ENCODE measurements at places on chromosomes 7 and 10. TPM values are rescaled to one million over a fixed set of nuclear protein-coding genes. Genes with fewer than 3 reads are reported as not detected.

DNA sequence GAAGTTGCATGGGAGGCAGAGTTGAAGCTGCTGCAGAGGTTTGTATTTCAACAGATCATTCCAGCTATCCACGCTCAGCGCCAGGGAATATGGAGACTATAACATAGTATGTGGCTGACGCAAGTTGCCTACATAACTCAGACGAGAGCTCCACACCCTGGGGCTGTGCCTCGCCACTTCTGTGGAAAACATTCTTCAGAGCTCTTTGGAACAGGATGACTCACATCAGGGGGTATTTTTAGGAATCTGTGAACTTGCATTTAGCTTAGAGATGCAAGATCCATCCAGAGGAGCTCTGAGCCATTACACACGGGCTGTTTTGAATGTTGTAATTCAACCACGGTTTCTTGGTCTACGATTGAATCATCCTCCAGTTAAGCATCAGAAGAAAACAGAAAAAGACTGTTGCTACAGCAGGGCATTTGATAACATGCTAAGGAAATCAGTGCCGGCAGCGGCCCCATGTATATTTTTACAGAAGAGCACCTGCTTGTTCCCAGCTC, 481.5 kb upstream of the AKR1E2 start:
- DNase-seq = peak; percentile 66

Gene KLF14
- polyA plus RNA-seq = 0.83 TPM

GRCh38 chr10:11257440-11258090, 239.9 kb downstream of the CELF2 start:
- DNase-seq = no peak

DNA sequence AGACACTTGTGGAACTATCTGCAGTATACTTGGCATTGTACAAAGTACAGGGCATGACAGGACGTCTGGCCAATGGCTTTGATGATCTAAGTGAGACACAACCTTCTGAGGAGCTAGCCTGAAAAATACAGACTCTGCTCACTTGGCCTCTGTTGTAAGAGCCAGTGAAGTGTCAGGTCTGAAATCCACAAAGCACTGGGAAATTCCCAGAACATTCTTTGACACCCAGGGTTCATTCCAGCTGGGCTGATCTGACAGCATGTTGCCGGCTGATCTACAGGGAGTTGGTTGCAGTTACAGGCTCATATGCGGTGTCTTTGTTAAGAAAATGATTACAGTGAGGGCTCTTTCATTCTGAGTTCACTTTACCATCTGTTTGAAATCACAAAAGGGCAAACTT, 354.6 kb downstream of the PHF14 start:
- DNase-seq = no peak

Gene CREB5
- 11.6 TPM for polyA plus RNA-seq

Gene CLEC5A
- 0.14 TPM for polyA plus RNA-seq

GRCh38 chr7:103887853-103888602, 101.4 kb downstream of the RELN start:
- DNase-seq = no peak

DNA sequence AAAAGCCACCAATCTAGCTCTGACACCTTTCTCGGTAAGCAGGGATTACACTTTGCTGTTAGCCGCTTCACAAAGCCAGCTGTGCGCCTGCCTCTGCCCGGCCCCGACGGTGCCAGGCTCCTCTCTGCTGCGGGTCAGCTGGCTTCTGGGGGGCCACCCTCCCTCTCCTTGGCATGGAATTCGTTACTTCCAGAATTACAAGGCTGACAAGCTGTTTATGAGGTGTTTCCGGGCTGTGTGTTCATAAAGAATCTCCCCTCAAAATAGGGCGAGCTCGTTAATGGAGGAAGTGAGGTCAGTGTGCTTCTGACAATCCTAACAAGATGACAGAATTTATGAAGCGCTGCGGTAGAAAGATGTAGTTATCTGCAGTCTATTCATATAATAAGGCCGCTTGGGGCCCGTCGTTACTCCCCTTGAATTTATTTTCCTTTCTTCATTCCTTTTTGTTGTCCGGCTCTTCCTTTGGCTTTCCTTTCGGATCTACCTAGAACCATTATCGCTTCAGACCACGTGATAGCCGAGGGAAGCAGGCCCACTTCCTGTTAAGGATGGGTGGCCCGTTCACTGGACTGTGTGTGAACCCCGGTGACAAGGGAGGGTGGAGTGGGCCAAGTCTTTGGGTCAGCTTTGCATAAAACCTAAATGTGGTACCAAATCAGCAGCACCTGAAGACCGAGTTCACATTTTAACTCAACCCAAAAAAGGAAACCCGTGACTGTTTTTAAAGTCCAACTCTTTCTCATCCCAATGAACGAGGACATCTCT, 273.0 kb upstream of the YAE1 start:
- peak; percentile 32 for DNase-seq

DNA sequence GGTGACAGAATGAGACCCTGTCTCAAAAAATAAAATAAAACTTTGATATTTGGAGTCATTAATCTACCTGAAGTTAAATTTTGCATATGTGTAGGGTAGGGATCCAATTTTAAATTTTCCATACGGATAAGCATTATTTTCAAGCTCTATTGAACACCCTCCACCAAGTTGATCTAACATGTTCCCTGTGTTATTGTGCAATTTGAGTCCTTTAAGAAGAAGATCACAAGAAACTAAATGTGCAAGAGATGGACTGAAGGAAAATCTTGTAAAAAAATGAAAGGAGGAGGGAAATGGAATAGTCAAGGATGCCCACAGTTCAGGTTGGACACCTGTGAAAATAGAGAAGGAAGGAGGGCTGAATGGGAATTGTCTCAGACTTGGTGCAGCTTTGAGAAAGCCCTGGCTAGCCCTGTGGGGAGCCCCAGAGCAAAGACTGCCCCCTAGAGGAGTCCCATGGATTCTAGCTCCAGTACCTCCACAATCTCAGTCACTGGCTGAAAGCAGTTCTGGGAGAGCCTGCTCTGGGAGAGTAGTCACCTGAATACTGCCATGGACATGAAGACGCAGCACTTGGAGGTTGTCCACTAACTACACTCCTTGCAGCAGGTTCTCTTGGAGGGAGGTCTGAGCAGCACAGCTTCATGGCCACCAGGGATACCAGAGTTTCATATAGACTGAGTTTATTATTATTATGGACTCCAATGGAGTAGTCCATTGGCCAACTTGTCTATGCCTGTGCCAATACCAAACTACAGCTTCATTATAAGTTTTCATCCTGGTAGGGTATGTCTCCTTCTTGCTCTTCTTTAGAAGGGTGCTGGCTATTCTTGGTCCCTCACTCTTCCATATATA, 5.7 kb upstream of the TIAL1 start:
- no peak for DNase-seq

Gene CH25H
- polyA plus RNA-seq = 1.3 TPM

- peak; percentile 45 for DNase-seq
These were observed 41.8 kb downstream of the CNNM1 start for GRCh38 chr10:99370993-99371392.

DNA sequence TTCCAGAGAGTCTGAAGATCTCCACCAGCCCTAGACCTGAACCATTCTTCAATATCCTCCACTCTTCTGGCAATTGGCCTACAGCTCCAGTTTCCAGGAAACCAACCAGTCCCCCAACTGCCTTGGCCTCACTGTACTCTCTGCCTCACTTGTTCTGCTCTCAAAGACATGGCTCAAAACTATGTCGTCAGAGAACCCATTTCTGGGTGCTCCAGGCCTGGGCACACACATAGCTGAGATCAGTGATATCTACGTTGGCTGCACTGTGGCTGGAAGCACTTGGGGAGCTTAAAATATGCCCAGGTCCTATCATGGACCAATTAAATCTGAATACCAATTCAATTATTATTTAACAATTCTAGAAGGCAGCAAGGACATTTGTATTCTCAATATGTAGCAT, 93.1 kb downstream of the COBL start:
- no peak for DNase-seq

Gene DNA2
- polyA plus RNA-seq = 2.0 TPM

Measured in brain (organoid and tissue), 16 donors.